HepG2 (cell line): ENCODE measurements at places on chromosomes 1 and 21.

GRCh38 chr1:228913626-228914414, 178.5 kb downstream of the RHOU start:
- DNase-seq = no peak

- DNase-seq = no peak
Measured at GRCh38 chr1:61419657-61420056, 305.3 kb downstream of the TM2D1 start.

GRCh38 chr1:58256041-58256440, 290.5 kb downstream of the OMA1 start:
- DNase-seq = no peak

DNA sequence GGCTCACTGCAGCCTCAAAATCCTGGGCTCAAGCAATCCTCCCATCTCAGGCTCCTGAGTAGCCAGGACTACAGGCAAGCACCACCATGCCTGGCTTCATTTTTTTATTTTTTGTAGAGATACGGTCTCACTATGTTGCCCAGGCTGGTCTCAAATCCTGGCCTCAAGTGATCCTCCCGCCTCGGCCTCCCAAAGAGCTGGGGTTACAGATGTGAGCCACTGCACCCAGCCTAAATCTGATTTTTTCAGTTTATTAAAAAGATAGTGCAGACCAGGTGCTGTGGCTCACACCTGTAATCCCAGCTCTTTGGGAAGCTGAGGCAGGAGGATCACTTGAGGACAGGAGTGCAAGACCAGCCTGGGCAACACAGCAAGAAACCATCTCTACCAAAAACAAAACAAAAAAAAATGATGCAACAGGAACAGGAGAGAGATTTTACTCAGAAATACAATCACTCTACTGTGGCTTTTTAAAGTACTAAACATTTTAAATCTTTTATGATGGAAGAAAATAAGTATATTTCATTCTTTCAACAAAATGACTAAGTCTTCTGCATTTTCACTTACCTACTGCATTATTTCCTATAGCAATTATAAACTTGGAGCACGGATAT, 1.9 kb downstream of the PSMG1 start:
- no peak for DNase-seq

- DNase-seq = no peak
Measured at GRCh38 chr1:34743775-34744174, 11.1 kb upstream of the GJB5 start.

DNA sequence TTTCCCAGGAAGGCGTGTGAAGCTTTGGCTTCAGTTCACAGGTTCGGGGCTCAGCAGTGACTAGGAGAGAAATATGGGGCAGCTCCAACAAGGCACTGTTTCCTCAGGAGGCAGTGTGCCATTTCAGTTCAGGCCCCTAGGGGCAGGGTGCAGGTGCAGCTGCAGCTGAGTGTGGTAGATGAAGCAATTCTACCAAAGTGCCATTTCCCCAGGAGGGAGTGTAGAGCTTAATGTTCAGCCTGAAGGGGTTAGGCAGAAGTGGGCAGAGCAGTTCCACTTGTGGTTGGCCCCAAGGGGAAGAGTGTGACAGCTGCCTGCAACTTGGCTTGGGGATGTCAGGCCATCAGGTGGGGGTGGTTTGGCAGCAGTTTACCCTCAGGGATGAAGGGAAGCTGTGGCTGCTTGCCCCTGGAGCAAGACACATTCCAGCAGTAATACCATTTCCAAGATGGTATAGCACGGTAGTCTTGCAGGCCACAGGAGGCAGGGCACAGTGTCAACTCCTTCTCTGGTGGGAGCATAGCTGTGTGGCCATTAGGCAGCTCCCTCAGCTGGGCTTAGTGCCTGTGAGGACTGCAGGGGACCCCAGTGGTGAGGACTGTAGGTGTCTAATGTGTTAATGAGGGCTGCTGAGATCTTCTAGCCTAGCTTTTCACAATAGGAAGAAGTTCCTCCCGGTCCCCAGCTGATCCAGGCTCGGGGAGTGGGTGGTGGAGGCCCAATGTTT, 34.7 kb downstream of the RGSL1 start:
- DNase-seq = no peak

GRCh38 chr1:67618285-67619018, 66.5 kb upstream of the GADD45A start:
- DNase-seq = no peak
